Substantia nigra (tissue), 51 donors: ENCODE measurements at places on chromosomes 6 and 20.
A peak's percentile ranks its signal among the peaks of the same experiment; 100 is the strongest.

GRCh38 chr6:96104910-96105309 lies 89.1 kb downstream of the FUT9 start:
- DNase-seq = no peak

DNA sequence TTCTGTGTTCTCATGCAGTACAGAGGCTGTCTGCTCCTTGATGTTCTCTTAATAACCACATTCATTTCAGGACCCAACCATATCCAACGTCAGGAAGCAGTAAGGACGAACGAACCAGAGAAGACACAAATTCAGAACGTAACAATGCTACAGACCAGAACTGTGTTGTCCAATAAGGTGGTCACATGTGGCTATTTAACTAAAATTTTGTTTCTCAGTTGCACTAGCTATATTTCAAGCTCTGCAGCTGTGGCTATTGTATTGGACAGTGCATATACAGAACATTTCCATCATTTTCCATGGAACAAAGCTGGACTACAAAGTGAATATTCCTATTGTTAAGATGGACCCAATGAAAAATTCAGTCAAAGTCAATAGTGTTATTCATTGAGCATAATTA lies 27.0 kb downstream of the MAP7 start:
- DNase-seq = no peak

DNA sequence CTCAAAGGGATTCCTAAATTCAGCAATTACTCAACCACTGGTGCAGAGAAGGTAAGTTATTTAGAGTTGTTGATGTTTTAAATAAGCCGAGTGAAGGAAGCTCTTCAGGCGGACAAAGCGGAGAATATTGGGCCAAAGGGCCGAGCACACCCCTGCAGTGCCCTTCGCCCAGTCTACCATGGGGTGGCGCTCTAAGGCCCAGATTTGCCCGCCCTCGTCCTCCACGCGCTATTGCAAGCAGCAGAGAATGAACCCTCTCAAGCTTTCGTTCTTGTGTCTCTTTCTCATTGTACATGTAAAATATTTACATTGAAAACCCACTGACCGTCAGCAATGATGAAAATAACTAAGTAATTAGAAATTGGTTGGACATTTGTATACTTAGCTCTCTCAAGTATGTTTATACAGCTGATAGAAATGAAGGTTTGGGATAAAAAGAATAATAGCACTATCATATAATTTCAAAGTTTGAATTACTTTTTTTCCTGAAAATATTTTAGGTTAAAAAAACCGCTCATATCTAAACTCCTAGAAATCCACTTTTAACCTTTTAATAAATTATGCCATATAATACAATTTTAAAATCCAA lies 195.0 kb upstream of the CEP162 start:
- peak; percentile 12 for DNase-seq

- no peak for DNase-seq
Measured at GRCh38 chr20:57648878-57649616, 28.8 kb upstream of the ZBP1 start.

DNA sequence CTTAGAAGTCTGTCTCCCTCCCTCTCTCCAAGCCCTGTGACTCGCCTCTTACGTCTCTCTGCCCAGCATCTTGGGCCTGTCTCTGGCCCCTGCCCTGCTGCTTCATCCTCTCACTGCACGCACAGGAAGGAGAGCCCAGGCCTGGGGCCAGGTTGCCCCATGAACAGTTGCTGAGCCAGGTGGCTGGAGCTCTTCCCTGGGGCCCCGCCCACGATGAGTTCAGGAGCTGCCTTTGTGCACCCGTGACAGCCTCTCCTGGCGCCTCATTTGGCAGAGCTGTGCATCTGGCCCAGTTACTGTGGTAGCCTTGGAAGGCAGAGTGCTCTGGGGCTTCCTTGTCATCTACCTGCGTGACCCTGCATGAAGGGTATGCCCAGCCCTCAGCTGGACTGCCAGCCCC lies 44.5 kb downstream of the SLC52A3 start:
- DNase-seq = no peak

DNA sequence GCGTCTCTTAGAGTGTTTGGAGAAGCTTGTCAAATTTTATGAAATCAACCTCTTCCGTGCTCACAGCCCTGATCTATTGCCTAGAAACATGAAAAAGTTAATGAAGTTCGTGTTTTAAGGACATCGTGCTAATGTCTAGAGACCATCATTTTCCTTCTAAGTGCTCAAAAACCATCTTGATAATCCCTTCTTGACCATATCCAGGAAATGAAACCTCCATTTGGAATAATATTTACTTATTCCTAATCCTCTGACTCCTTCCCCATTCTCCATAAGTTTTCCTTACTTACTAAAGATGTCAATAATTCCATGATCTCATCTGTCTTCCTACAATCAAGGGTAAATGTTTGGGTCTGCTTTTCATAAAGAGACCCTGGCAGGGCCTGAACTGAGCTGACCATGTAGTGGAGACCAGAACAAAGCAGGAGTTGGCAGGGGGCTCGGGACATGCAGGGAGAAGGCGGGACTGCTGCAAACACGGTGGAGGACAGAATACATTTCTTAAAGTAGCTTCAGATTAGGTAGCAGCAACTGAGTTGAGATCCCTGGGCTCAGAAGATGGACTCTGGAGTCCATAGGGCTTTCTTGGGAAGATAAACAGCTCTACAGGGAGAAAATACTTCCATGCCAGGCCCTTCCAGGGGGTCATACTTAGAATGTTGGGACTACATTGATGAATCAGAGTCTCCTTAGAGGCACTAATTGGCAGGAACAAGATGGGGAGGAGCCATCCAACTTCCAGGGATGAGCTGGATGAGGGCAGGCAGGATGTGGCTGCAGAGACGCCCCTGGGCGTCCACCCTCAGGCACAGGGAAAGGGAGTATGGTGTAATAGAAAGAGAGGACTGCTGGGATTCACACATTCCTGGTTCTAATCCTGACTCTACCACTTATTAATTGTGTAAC lies 100.7 kb downstream of the RIN2 start:
- DNase-seq = no peak

DNA sequence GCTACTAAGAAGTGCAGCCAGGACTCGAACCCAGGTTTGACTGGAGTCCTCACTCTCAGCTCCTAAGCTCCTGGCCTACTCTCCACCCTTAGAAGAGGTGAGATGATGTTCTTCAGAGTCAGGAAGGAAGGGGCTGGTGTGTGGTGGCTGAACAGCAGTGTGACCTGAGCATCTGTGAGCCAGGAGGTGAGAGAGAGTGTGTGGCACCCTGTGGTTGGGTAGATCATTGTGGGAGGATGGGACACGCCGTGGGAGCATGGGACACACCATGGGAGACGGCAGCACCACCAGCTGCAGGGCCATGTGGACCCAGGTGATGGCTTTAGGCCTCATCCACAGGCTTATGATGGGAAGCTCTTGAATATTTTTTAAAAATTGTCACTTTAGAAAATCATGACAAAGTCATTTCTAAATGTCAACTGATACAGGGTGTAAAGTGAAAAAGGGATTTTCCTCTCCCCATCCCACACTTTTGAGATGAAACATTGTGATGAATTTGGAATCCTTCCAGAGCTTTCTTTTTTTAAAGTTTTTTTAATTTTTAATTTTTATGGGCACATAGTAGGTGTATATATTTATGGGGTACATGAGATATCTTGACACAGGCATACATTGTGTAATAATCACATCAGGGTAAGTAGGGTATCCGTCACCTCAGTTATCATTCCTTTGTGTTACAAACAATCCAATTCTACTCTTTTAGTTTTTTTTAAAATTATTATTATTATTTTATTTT lies 31.6 kb downstream of the SRC start:
- DNase-seq = no peak
